ENCODE measurements at places on chromosomes 5 and 9.

DNA sequence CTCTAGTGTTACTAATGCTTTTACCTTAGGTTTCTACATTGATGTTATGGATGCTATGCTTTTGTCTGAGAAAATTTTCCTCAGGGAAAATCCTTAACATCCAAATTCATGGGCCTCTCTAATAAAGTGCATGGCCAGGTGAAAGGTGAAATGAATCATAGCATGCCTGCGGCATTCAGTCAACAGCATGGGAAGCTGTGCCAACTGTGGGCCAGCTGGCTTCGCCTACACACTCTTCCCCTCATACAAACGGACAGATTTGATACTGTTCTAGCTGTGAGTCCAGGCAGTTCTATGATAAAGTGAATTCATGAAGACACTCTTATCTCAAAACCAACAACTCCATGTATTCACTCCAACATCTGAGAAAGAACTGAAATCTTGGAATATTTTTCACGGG is 374.1 kb downstream of the PLK2 start:
- no peak for DNase-seq

GRCh38 chr9:106414042-106414441 is 448.9 kb upstream of the ZNF462 start:
- DNase-seq = no peak

DNA sequence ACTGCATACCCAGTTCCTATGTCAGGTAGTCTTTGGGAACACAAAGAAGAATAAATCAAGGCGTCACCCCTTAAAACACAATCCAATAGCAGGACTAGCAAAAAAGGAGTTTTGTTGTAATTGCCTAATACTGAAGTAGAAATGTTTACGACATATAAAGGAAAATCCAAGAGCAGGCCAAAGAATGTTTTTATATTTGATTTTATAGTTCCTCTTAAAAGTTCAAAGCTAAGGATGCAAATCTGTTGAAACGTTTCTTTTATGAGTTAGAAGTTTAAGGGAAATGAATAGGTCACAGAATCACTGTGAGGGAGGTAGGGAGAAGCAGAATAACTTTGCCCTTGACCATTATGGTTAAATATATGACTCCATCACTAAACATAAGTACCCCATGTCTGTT is 136.1 kb downstream of the PAM start:
- DNase-seq = no peak

- no peak for DNase-seq
These were observed at the start of gene ZFP2 for GRCh38 chr5:178895615-178896571. TSS of gene ZFP2 (plus strand) at chr5:178895913. CDS start at chr5:178931314, 35,401 bp downstream.

DNA sequence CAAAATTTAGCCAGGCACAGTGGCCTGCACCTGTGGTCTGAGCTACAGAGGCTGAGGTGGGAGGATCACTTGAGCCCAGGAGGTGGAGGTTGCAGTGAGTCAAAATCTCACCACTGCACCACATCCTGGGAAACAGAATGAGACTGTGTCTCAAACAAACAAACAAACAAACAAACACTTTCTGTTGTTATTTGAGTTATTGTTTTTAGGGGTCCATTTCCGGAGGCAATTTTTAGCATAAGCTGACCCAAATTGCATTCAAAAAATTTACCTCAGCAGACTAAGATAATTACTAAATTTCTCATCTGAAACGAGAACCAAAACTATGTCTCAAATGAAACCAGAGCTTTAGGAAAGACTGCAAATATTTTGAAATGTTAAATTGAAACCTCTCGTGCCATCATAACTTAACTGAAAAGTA is 1485.1 kb downstream of the EFNA5 start:
- DNase-seq = no peak

GRCh38 chr5:125412561-125413495 is 666.4 kb upstream of the ZNF608 start:
- no peak for DNase-seq

DNA sequence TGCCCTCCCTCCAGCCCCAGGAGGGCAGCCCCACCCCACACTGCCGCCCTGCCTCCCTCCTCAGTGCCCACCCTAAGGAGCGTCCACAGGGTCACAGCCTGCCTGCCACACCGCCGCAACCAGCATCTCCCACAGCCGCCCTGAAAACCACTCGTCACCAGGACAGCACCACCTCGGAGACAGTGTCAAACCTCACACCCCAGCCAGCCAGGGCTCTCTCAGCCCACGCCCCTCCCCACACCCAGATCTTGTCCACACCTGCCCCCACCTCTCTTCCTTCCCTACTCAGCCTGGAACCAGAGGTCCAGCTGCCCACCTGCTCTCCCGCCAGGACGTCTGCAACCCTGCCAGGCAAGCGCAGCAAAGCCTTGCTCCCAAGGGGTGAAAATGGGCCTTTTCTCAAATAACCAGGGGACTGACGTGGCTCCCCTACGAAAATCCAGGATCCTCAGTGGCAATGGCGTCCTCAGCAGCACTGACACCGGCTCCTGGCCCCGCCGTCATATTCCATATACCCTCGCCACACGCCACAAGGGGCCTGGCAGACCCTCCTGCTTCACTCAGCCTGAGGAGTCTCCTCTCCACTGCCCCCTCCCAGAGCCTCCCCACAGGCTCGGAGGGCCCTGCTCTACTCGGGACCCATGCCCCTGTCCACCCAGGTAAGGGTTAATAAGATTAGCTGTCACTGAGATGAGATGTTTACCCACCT is 71.0 kb upstream of the ADAMTS2 start:
- no peak for DNase-seq

- DNase-seq = no peak
These were observed 714 bp downstream of the SIGMAR1 start for GRCh38 chr9:34636791-34637355.

- no peak for DNase-seq
These were observed 5.5 kb downstream of the PAX5 start for GRCh38 chr9:37028420-37029031.

DNA sequence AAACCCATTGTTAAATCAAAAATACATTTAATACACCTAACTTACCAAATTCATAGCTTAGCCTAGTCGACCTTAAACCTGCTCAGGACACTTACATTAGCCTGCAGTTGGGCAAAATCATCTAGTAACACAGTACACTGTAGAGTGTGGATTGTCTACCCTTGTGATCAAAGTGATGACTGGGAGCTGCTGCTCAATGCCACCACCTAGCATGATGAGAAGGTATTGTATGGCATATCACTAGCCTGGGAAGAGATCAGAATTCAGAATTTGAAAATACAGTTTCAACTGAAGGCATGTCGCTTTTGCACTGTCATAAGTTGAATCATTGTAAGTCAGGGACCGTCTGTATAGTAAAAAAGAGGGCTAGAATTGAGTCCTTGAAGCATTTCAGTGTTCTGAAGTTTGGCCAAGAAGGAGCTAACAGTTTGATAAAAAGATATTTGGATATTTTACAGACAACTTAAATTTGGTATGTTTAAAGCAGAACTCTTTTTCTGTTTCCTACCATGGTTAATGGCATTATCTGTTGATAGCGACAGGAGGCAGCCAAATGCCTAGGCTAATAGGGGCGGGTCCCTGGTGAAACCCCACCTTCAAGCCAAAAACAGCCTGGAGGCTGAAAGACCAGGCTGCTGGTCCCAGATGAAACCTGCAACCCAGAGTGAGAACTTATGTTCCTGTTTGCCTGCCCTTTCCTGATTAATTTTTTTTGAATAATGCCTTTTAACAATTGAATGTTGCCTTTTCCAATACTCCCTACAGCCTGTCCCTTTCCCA is 23.0 kb downstream of the SMIM15 start:
- DNase-seq = no peak

DNA sequence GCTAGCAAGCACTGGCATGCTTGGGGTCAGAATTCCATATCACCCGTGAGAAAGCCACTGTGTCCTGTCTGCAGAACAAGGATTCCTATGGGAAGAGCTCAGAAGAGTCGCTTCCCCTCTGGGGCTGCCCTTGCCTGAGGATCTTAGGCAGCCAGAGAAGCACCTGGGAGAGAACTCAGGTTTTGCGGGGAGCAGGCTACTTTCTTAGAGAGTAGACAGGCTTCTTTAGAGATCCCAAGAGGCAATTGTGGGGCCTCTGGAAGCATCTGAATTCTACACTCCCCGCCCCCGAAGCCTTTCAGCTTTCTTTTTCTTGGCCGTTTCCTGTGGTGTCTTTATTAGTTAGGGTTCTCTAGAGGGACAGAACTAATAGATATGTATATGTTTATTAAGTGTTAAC is 40.9 kb downstream of the PHF2 start:
- no peak for DNase-seq

DNA sequence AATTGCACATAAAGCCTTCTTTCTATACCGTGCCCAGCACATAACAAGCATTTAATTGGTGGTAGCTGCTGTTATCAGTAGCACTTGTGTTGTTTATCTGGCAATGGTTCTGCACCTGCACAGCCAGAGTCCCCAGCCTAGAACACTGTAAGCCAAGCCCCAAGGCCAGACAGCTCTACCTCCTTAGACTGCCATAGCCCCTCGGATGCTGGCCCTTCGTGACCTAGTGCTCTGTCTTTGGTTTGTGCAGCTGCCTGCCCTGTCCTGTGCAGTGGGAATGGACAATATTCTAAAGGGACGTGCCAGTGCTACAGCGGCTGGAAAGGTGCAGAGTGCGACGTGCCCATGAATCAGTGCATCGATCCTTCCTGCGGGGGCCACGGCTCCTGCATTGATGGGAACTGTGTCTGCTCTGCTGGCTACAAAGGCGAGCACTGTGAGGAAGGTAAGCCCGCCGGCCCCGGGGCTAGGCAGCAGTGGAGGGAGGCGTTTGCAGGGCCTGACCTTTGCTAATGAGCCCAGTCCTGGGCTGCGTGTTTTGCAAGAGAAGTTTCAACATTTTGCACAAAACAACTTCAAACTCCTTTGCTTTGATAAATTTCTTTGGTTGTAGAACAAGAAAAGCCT is 173.3 kb upstream of the WWC1 start:
- no peak for DNase-seq

Measured in activated CD8-positive, alpha-beta memory T cell treated with anti-CD3 and anti-CD28 coated beads for 1 hour (primary cell).